LHCN-M2 (cell line): ENCODE measurements at places on chromosomes 7 and 10. TPM values are rescaled to one million over a fixed set of nuclear protein-coding genes. Genes with fewer than 3 reads are reported as not detected.

DNA sequence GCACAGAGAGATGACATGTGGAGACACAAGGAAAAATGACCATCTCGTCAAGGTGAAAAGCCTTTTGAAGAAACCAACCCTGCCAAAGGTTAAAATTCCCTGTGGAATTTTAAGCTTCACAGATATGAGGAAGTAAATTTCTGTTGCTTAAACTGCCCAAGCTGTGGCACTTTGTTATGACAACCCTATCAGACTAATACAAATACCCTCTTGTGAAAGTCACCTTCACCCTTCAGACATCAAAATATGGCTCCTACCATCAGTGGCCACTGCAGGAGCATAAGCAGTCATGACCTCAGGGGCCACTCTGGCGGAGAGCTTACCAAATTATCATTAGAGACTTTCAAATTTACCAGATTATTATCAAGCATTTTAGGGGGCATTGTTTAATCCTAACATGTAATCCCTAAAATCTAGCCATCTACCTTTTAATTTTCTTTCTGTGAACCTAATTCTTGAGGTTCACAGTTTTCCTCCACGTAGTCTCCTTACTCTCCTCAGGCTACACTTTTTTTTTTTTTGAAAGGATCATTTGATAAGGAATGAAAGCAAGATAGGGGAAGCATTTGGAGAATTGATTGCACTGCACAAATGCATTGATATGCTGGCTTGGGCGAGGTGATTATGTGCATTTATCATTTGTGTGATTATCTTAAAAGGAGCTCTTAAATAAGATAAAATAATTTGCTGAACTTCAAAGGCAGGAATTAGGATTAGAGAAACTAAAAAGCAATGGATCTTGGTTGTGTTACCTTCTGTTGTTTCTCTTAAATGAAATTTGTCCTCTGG lies 90.3 kb downstream of the TMEM168 start:
- no peak for DNase-seq

Gene SPDYE6
- total RNA-seq, result not detected in 2 replicates

Gene GRID2IP
- not detected in 2 replicates for total RNA-seq

GRCh38 chr7:152640829-152641228 lies 35.1 kb downstream of the XRCC2 start:
- DNase-seq, result no peak
